ENCODE measurements at places on chromosomes 5 and 9.

DNA sequence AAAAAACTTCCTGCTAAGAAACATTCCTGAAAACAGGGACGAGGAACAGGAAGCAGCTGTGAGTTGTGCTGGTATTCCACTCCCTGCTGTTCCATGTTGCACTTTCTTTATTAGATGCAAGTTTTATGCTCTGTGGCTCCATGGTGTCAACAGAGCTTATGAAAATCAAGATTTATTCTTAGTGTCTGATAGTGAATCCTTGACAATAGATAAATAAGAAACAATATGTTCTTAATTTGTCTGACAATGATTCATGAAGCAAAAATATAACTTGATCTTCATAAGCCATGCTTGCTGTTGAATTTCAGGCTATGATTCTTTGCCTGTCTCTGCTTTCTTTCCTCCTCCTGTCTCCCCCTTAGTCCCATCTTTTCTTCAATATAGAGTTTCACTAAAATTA lies 119.6 kb downstream of the DROSHA start:
- DNase-seq, result peak; percentile 6

DNA sequence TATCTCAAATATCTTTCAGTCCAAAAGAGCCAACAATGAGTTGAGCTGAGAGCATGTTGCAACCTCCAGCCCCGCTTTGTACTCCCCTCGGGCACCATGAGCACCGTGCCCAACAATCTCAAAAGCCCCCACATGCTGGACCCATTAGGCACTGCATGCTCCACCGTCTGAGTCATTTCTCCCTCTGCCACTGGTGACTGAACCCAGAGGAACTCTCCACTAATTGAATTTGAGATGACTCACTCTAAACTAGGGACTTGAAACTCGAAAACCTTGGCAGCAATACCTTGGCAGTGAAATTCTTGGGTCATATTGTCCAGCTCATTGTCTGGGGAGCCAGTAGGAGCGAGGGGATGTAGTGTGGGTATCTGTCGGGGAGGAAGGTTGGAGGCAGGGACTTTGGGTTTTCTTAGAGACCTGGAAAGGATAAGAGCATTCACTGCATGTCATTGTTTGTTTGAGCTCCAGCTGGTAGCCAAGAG lies 49.9 kb upstream of the SLIT3 start:
- DNase-seq, result peak; percentile 99

DNA sequence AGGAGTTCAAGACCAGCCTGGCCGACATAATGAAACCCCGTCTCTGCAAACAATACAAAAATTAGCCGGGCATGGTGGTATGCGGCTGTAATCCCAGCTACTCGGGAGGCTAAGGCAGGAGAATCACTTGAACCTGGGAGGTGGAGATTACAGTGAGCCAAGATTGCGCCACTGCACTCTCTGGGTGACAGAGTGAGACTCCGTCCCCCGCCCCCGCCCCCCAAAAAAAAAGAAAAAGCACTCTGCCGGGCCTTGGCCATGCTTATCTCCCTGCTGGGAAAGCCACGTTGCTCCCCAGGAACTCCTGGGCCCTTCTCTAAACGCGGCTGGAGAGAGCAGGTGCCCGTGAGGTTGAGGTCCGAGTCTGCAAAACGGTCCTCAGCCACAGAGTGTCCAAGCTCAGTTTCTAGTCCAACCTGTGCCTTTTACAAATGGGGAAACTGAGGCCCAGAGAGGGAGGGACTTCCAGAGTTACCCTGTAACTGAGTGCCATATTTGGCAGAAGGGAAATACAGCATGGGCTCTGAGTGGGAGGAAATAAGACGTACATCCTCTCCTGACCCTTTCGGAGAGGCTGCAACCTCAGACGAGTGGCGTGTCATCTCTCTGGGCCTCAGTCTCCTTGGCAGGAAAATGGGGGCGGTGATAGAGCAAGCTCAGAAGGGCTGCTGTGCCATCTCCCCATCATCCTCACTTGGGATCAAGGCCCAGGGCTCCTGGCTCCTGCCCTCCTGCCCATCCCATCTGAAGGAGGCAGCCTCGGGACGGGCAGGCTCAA lies 6.6 kb upstream of the PHYHD1 start:
- no peak for DNase-seq

GRCh38 chr9:34675048-34675714 lies 12.7 kb upstream of the CCL27 start:
- DNase-seq, result peak; percentile 51

DNA sequence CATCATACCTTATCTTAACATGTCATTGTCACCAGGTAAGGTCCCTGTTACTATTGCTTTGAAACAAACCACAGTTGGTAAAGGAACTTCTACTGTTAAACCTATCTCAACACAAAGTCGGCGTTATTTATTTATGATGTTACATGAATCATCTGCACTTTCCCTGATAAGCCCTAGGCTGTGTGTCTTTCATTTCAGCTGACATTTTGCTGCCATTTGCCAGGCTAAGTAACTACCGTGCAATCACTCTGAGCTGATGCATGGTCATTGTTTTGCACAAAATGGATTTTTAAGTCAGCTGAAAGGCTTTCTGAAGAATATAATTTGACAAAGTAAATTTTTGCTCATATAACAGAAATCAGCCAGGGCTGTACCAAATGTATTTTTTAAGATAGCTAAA lies 546.5 kb downstream of the ZNF608 start:
- DNase-seq, result no peak

- no peak for DNase-seq
Observed at GRCh38 chr5:125236981-125237380, 490.5 kb upstream of the ZNF608 start.

GRCh38 chr9:113488071-113488470 lies 24.5 kb downstream of the RGS3 start:
- no peak for DNase-seq

DNA sequence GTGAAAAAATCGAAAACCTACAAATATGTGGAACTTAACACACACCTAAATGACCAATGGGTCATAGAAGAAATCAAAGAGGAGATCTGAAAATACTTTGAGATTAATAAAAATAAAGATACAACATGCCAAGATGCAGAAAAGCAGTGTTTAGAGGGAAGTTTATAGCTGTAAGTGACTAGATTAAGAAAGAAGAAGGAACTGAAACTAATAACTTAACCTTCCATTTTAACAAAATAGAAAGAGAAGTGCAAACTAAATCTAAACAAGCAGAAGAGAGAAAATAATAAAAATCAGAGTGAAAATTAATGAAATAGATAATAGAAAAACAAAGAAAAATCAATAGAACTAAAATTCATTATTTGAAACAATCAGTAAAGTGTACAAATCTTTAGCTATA lies 103.0 kb upstream of the MAMDC2 start:
- no peak for DNase-seq

DNA sequence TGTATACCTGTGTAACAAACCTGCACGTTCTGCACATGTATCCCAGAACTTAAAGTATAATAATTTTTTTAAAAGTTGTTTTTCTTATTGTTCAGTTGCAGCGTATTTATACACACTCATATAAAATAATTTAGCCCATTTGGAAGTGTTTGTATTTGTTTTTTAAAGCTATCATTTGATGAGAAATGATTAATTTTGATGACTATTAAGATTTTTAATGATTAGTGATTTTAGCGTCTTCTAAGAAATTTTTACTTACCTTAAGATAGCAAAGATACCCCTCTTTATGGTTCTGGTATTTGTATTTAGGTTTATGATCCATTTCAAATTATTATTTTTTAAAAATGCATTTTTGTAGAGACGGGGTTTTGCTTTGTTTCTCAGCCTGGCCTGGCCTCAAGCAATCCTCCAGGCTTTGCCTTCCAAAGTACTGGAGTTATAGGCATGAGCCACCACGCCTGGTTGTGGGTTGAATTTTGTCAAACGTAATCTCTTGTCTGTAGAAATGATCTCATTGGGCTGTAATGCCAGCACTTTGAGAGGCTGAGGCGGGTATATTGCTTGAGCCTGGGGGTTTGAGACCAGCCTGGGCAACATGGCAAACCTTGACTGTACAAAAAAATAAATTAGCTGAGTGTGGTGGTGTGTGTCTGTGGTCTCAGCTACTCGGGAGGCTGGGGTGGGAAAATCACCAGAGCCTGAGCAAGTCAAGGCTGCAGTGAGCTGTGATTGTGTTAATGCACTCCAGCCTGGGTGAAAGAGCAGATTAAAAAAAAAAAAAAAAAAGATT lies 26.9 kb downstream of the CSNK1G3 start:
- DNase-seq, result no peak

DNA sequence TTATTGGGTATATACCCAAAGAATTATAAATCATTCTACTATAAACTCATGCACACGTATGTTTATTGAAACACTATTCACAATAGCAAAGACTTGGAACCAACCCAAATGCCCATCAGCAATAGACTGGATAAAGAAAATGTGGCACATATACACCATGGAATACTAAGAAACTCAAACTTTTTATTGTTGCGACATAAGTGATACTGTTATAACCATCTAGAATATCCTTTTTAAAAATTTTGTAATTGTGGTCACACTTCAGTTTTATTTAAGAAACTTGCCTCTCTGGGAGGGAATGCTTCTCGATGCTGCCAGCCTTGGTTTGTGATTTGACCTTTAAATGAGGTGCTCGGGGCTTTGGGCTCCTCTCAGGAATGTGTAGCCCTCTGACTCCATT lies 200.9 kb upstream of the OTULINL start:
- no peak for DNase-seq

DNA sequence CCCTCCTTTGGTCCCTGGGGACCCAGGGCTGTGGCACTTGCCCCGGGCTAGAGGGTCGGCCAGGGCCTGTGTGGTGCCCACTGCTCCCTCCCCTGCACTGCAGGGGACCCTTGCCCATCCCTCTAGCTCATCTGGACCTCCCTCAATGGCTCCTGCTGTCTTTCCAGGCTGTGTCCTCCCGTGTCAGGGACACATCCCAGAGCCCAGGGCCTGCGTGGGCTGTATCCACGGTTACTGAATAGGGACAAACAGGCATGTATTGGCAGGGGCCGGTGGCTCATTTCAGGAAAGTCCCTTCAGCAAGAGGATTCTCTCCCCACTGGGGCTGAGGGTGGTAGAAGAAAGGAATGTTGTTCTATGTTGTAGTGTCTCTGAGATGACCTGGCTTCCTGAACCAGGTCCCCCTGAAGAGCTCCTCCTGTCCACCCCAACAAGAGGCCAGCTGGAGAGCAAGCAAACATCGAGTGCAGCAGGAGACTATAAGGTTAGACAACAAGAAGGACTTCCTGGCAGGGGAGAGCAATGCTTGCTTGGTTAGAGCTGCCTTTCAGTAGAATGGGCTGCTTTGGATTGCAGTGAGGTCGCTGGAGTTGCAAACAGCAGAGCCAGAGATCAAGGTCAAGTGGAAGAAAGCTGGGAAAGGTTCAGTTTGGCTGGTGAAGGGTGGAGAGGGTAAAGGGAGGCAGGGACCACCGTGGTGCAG lies 1.0 kb upstream of the CRB2 start:
- no peak for DNase-seq

DNA sequence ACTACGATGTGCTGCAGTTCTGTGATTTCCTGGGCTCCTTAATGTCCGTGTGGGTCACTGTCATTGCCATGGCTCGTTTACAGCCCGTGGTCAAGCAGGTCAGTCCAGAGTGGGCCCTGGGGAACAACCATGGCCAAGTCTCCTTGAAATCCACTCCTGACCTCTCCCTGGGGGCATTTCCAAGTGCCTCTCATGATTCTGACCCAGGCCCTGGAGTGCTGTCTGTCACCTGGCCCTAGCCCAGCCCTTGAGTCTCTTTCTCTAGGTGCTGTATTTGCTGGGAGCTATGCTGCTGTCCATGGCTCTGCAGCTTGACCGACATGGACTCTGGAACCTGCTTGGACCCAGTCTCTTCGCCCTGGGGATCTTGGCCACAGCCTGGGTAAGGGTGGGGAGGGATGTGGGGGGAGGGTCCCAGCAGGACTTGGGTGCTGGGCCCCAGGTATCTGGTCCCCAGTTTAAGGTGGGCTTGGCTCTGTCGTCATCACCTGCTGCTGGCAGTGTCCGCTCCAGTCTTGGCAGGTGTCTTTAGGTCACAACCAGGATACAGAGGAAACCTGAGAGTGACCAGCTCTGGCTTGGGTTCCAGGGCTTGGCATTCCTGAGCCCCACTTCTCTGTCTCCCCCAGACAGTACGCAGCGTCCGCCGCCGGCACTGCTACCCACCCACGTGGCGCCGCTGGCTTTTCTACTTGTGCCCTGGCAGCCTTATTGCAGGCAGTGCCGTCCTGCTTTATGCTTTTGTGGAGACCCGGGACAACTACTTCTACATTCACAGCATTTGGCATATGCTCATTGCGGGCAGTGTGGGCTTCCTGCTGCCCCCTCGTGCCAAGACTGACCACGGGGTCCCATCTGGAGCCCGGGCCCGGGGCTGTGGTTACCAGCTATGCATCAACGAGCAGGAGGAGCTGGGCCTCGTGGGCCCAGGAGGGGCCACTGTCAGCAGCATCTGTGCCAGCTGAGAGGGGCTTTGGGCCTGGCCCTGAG lies 17.0 kb downstream of the OR13J1 start:
- DNase-seq, result no peak

GRCh38 chr9:88826181-88826580 lies 165.1 kb upstream of the S1PR3 start:
- no peak for DNase-seq

DNA sequence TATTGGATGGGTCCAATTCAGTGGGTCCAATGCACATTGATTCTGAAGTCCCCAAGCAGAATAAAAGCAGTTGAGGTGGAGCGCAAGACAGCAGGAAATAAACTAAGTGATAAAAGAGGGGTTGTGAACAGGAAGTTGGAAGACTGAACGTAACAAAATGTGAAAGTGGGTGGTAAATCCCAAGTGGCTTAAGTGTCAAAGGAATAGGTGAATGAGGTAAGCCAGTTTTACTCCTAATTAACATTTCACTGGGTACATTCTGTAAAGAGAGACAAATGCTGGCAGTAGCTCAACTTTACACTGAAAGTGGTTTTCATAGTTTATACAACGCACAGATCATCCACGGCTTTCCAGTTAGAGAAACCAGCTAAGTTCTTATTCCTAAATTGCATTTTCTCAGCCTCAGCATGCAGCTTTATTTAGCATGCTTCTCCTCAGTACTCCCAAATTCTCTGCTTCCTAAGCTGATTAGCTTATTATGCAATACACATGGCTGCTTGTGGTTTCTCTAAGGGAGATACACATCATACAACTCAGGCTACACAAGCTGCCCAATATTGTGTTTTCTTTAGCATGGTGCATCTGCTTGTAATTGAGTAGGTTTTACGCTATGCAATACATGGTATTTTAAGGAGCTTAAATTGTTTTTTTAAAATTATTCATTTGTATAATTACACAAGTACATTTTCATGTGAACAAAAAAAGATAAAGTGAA lies 34.2 kb upstream of the HSD17B4 start:
- DNase-seq, result peak; percentile 68

GRCh38 chr9:121990600-121991306 lies 102.4 kb downstream of the TTLL11 start:
- DNase-seq, result no peak

GRCh38 chr5:135467871-135468485 lies 15.8 kb upstream of the TIFAB start:
- DNase-seq, result no peak

- no peak for DNase-seq
Observed at GRCh38 chr5:133865113-133865512, 103.3 kb downstream of the C5orf15 start.

GRCh38 chr5:55104036-55104772 lies 1.8 kb downstream of the GZMA start:
- peak; percentile 12 for DNase-seq
